Coronary artery (tissue), 2 donors: ENCODE measurements at places on chromosomes 2 and 18.

GRCh38 chr2:128535953-128536352, 217.3 kb upstream of the HS6ST1 start:
- no peak for DNase-seq

DNA sequence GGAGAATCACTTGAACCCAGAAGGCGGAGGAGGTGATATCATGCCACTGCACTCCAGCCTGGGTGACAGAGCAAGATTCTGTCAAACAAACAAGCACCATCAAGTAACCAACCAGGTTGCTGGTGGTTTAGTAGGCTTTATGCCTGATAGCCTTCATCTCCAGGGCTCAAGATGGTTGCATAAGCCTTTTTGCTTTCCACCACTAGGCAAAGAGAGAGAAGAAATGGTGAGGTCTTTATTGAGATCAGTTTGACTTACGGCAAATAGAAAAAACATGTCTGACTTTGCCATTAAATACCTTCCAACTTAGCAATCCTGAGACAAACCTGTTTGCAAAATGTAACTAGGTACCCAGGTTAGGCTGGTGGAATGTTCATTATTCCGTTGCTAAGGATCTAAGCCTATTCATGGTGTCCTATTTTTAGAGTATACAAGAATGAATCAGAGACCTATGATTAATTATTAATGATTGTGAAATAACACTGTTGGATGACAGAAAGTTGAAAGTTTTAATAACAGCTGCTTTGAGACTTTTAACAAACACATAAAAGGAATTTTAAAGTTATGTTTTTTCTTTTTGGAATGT, 53.5 kb upstream of the SLC38A11 start:
- DNase-seq: no peak

GRCh38 chr2:127220768-127221527, 849 bp upstream of the CYP27C1 start:
- no peak for DNase-seq

DNA sequence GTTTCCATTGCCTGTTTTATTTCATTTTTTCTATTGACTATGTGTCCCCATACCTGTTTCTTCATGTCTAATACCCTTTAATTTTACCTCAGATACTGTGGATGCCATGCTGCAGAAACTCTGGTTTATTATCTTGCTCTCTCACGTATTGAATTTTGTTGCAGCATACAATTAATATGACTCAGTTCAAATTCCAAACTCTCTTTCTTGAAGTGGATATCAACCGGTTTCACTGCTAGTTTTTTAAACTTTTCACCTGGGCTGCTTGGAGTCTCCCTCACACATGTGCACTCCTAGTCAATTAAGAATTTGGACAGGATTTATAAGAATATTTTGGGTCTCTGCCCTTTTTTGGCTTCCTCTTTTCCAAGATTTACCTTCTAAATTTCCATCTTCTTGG, 70.6 kb upstream of the CAPN13 start:
- DNase-seq: no peak

- DNase-seq: no peak
These were observed 32.2 kb downstream of the TMEFF2 start for GRCh38 chr2:192162392-192163042.

DNA sequence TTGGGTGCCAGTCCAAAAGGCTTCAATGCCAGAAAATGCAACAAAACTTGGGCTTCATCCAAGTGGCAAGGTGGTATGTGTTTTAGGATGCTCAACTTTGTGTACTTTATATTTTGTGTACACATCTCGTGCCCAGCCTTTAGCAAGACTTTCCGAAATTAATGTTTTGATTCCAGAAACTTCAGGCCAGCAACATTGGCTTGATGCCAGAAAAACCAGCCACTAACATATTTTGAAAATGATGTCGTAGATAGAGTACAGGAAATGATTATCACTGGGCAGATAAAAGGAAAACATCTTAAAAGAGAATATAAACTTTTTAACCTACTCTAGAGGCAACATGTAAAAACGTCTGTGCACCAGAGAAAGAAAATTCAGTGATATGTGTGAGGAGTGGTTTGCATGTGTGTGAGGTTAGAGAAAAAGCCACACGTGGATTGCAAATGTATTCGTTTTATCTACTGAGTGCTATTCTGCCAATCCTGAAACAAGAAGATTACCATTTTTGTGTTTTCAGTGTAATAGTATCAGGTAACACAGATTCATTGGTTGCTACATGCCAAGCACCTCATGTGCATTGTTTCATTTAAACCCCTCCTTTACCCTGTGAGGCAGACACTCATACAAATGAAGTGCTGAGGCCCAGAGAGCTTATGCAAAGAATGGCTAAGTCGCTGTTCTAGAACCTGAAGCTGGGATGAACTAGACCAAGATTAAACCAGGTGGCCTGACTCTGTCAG, 264.8 kb downstream of the C1D start:
- no peak for DNase-seq

- no peak for DNase-seq
These were observed 73.1 kb upstream of the RMDN2 start for GRCh38 chr2:37851828-37852584.

DNA sequence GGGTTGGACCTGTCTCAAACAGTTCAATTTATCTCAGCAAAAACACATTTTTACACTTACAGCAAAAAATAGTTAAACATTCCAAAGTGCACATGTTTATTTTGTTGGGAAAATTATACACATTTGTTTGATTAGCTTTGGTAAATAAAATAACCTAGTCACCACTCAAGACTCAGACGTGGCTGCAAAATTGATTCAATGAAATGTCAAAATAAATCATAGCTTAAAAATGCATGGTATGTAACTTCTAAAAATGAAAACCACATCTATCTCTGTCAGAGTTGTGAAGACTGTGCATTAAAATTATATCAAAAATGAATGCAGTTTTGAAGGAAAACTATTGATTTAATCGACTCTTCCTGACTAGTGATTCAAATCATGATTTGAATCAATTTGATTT, 56.7 kb downstream of the GALNT14 start:
- DNase-seq: no peak

GRCh38 chr2:163878718-163879117, 142.9 kb upstream of the FIGN start:
- no peak for DNase-seq

- DNase-seq: no peak
These were observed 303.6 kb upstream of the ID2 start for GRCh38 chr2:8378016-8378810.
